Brain pericyte (primary cell): ENCODE measurements at places on chromosomes 5 and 9.

- no peak for DNase-seq
Measured at GRCh38 chr9:133995012-133995896, 3.1 kb upstream of the VAV2 start.

GRCh38 chr5:146173597-146173996 is 8.9 kb downstream of the LARS1 start:
- no peak for DNase-seq

GRCh38 chr9:125969868-125970267 is 222.7 kb downstream of the PBX3 start:
- DNase-seq = no peak

GRCh38 chr5:61232490-61233050 is 70.3 kb upstream of the SMIM15 start:
- DNase-seq = peak; percentile 42

- DNase-seq = no peak
Measured at GRCh38 chr5:43140286-43140685, 19.6 kb downstream of the ZNF131 start.

DNA sequence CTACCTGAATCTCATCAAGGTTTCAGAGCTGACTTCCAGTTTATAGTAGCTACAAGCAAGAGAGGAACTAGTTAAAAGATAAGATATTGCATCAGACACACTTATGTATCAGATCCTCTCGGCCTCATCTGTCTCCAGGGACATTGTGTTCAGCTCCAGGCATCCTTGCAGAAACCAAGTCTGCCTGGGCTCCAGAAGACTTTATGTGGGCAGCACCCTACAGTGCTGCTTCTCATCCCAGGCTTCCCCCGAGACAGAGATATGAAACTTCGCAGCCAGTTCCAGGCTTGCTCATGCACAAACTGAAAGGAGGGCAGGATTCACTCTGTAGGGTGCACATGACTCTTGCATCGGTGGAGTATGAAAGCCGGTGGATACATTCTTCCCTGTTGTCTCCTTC is 33.9 kb upstream of the FOXB2 start:
- DNase-seq = no peak

DNA sequence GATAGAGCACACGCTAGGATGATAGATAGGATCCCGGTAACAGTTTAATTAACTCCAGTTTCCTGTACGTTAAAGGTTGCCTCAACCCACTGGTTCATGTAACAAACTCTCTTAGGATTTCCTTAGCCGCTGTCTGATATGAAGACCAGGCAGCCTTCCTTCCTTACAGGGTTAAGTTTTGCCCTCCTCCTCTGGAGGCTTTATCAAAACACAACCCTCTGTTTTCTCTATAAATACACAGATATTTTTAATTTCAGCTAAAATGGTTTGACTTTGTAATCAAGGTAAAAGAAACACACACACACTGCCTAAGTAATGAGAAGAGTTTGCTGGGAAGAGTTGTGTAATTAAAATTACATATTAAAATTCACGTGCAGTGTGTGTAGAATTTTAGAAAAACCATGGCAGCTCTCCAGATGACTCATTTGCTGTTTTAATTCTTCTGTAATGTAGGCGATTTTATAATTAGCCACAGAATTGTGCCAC is 369.8 kb downstream of the CSNK1G3 start:
- DNase-seq = no peak

- no peak for DNase-seq
Measured at GRCh38 chr5:40220260-40220659, 459.5 kb upstream of the PTGER4 start.

- DNase-seq = no peak
Measured at GRCh38 chr5:154567155-154567554, 89.1 kb upstream of the HAND1 start.

DNA sequence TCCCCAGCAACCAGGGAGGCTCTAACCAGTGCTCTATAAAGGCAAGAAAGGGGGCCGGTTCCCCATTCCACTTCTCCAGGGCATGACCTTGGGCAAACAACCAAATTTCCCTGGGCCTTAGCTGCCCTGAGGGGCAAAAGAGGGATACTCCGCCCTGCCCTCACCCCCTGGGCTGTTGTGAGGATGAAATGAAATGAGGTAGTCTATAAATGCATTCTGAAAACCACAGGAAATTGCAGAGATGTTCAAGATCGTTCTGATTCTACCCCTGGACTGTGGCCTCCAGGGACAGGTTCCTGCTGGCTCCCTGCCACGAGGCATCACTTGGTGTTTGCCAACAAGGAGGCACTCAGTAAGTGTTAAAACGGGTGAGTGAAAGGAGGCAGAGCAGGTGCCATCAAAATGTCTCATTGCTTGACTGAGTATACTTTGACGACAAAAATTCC is 5.7 kb downstream of the RAPGEF1 start:
- DNase-seq = no peak

- no peak for DNase-seq
Measured at GRCh38 chr9:16221822-16222547, 648.5 kb downstream of the BNC2 start.

DNA sequence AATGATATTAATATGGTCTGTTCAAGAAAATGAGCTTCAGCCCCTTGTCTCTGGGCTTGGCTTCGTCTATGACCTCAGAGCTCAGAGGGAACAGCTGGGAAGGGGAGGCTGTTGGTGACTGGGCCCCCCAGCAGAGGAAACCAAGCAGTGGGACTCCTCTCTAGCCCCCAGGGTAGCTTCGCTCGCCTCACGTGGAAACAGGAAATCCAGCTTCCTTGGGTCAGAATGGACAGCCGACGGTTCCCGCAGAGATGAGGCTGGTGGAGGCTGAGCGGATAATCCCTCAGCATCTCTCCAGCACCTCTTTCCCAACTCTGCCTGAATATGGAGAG is 37.2 kb upstream of the ICE1 start:
- DNase-seq = no peak

DNA sequence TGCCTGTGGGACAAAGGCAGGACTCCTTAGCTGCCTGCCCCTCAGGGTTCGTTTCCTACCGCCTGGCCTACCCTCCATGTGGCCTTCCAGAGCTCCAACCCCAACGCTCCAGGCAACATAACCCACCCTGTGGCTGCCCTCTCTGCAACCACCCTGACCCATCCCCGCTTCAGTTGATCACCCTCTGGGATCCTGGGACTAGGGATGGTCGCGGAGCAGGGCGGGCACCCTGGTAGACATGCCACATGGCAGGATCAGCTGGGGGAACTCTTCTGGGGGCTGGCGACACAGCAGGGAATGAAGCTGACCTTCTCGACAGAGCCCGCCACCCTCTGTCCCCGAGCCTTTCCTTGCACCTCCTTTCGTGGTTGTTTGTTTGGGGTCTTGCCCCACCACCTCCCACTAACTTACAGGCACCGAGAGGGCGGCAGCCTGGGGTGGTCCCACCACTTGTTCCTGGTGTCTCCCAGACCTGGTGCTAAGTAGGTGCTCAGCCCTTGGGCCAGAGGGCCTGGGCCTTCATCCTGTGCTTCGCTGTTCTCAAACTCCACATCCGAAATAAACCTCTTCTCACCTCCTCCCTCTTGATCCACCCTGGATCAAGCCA is 243.1 kb downstream of the PBX3 start:
- no peak for DNase-seq

DNA sequence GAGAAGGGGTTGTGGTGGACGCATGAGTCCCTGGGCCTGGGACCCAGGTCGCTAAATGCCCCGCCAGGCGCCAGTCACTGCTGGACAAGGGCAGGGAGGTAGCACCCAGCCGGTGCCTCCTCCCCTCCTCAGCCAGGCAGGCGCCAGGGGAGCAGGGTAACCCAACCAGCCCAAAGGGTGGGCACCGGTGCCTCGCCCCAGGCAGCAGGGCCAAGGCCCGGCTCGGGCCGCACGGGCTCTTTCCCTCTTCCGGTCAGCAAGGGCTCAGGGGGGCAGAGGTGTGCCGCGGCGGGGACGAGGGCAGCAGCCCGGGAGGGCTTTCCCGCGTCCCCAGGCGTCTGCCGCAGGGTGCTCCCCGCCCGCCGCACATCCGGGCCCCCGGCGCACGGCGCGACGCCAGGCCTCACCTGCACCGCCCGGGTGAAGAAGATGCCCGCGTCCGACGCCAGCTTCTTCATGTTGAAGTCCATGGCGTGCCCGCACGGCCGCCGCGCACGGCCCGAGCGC is 393 bp downstream of the SH3GLB2 start:
- DNase-seq = no peak

- no peak for DNase-seq
Measured at GRCh38 chr9:111762556-111762955, 32.2 kb downstream of the SHOC1 start.

DNA sequence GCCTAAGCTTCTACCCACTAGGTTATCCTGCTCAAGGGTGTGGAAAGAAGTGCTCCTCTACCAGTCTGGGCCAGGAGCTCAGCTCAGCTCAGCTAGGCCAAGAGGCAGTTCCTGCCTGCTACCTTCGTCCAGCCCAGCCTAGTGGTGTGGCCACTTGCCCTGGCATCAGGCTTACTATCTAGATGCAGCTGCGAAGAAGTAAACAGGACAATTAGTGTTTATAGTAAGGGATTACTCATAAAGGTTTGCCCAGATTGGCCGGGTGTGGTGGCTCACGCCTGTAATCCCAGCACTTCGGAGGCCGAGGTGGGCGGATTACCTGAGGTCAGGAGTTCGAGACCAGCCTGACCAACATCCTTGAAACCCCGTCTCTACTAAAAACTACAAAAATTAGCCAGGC is 12.8 kb upstream of the SPATA24 start:
- no peak for DNase-seq

GRCh38 chr5:16178745-16179372 is 732 bp downstream of the MARCHF11 start:
- peak; percentile 30 for DNase-seq

DNA sequence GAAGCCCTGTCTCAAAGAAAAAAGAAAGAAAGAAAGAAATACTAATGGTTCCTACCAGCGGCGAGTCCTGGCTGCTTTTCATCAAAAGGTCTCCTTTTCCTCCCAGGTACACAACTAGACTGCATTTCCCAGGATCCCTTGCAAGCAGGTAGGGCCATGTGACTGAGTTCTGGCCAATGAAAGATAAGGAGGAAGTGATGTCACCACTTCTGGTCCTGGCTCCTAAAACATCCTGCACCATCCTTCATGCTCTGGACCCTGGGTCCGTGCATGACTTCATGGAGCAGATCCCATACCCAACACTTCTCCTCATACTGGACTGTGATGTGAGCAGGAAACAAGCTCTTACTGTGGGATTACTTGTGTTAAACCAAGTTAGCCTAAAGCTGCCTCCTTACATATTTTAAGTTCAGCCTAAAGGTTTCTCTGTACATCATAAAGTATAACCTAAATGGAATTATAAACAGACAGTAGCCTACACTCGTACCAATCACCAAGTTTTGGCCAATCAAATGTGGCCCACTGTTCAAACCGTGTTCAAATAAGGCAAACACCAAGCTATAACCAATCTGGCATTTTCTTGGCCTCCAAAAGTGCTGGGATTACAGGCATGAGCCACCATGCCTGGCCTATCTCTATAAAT is 30.2 kb upstream of the FUBP3 start:
- DNase-seq = no peak

DNA sequence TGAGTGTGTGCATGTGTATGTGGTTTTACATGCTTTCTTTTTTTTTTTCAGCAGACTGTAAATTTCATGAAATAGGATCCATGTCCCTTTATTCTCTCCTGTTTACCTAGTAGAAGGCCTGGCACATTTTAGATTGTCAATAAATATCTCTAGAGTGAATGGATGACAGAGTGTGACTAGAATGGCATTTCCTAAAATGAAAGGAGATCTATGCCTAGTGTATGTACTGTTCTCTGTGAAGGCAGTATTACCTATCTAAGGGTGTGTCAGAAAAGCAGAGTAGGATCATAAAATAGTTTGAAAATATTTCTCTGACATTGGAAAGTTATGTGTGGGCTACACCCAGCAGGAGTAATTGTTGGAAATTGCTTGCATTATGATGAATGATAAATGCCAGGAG is 1876.0 kb upstream of the C9orf72 start:
- DNase-seq = no peak

DNA sequence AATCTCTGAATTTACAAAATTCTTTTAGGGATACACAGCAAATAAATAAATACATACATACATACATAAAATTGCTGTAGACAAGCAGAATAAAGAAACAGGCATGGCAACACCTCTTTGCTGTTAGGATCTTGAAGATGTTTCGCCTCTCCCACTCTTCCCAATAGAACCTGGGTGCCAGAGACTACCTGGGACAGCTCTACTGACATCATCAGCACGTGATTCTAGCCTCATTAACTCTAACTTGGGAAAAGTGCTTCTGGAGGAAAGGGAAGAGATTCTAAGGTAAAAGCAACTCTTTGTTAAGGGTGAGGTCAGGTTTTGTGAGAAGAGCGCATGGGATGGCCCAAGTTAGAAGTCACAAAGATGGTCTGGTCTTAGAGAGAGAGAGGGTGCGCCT is 339.1 kb downstream of the RFX3 start:
- DNase-seq = no peak

DNA sequence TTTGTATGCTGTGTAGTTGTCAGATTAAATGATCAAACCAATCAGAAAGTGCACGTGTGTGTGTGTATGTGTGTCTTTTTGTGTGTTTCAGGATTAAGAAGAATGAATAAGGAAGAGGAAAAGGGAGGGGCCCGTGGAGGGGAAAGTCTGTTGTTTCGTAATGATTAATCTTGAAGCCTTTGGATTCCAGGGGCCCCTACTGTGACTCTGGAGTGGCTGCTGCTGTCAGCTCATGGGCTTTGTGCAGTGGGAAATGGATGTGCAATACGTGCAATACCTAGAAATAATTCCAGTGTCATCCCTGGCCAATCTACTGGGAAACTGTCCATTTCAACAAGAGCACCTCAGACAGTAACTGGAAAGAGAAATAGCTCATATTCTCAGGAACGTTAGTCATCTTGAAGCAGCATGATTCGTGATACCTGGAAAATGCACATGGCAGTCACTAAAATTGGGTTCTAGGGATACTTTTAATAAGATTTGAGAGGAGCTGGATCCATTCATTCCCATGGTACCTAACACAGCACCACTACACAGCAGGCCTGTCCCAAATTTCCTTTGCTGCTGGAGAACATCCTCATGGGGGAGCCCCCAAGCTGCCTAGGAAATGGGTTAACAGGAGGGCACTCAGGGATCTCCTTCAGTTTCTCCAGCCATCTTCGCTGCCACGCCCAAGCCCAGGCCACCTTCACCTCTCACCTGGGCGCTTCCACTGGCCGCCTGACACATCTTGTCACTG is 186.3 kb downstream of the NR3C1 start:
- no peak for DNase-seq

DNA sequence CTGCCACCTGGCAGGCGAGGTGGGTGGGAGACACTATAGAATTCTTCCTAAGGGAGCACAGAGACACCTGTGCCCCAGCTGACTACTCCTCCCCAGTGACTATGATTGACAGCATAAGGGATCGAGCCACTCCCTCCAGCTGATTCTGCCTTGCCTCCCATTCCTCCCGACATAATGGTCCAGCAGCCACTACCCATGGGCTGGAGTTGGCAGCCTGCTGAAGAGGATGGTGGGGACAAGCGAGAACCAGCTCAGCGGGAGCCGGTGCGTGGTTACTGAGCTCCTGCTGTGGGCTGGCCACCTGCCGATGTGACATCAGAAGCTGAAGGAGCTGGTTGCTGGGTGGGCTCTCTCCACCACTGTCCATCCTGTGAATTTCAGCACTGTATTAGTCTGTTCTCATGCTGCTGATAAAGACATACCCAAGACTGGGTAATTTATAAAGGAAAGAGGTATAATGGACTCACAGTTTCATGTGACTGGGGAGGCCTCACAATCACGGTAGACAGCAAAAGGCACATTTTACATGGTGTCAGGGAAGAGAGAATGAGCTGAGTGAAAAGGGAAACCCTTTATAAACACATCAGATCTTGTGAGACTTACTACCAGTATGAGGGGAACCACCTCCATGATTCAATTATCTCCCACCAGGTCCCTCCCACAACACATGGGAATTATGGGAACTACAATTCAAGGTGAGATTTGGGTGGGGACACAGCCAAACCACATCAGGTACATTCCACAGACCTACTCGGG is 12.1 kb upstream of the NCS1 start:
- DNase-seq = no peak
